ENCODE measurements at places on chromosomes 2 and 18.

DNA sequence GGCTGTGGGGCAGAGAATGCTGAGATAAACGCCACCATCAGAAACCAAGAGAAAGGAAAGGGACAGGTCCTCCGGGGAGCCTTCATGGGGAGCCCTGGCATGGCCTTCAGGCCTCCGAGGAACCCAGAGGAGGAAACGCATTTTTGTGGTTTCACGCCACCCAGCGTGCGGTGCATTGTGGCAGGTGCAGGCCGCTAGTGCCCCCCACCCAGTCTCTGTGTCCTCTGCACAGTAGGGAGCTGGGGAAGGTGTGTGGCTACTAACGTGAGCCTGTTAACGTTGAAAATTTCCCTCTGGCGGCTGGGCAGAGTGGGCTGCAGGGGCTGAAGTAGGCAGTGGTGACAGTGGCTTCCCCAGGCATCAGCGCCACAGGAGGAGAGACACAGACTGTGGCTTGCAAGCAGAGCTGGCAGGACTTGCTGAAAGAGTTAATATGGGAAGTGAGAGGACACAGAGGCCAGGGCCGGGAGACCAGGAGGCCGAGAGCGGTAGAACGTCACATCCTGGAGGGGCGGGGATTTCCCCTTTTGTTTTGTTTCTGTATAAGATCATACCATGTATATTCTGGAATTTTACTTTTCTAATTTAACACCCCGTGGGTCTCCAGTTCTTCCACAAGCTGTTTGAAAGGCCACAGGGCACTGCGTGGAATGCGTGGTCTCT, 166.9 kb downstream of the GBX2 start:
- DNase-seq = no peak

DNA sequence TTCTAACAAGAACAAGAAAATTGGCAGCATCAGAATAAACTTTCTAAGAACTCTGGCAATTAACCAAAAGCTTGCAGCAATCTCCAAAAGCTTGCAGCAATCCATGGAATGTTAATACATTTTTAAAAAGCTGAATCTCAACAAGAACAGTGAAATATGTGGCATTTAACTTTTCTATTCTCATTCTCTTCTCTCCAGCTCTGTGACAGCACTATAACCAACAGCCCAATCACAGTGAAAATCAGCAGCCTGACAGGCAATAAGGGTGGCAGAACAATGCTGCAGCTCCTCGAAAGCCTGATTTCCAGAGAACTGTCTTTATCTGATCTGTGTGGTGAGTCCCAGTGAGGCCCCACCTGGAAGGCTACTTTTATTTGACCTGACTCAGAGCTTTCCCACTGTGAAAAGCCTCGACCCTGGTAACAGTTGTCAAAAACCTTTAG, 60.0 kb downstream of the TMEM131 start:
- DNase-seq = peak; percentile 11

GRCh38 chr2:180520921-180521581, 459.4 kb upstream of the UBE2E3 start:
- DNase-seq = no peak

GRCh38 chr2:24332791-24333540, 27.4 kb downstream of the ITSN2 start:
- DNase-seq = no peak

DNA sequence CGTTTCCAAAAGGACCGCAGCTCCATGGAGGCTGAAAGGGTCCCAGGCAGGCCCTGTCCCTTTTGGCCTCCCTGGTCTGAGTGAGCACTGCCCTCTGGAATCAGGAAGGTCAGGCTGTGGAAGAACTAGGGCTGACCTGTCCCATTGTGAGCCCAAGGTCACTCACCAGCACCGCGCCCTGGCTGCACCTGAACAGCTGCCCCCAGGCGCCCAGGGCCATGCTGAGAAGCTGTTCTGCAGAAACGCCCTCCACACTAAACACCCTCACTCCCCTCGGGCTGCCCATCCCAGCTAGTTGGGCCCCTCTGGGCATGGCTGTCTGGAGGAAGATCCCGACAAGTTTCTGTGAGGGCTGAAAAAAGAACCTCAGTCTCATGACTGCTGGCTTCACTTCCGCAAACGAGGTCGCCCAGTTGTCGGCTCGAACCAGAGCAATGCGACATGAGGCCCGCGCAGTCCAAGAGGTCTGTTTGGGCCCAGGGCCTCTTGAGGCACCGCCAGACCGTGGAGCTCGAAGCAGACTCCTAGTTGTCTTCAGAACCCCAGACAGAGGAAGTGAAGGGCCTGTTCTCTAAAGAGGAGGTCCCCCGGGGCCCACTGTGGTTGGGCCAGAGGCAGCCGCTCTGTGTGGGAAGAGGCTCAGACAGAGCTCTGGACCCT, 64.4 kb downstream of the INPP5D start:
- no peak for DNase-seq

GRCh38 chr2:46909771-46910419, 5.7 kb downstream of the MCFD2 start:
- peak; percentile 8 for DNase-seq

DNA sequence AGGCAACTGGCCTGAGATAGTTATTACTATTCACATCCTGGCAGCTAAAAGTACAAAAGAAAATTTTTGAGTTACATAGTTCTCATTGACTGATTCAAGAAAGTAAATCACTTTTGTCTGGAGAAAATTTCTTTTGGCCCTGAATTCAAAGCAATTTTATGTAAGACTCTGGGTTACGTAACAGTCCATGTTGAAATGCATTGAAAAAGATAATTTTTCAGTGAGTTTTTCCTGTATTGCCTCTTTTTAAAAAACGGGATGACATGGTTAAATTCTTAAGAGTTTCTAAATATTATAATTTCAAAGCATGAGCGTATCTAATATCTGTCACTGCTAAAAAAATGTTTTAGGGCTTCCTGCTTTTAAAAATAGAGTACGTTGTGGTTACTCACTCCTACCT, 72.7 kb downstream of the ANKRD12 start:
- DNase-seq = no peak

DNA sequence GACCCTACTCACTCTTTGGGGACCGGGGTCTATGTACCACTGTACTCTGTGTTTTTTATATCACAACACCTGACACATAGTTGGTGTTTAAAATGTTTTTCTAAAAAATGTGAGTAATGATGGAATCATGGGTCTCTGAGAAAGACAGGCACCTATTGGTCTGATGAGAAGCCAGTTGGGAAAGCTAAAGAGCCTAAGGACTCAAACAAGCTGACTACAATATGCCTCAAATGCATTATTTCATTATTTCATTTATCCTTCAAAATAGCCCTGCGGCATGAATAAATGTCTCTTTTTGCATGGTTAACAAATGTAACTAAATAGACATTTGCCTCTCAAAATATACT, 102.9 kb upstream of the SCN1A start:
- DNase-seq = no peak

DNA sequence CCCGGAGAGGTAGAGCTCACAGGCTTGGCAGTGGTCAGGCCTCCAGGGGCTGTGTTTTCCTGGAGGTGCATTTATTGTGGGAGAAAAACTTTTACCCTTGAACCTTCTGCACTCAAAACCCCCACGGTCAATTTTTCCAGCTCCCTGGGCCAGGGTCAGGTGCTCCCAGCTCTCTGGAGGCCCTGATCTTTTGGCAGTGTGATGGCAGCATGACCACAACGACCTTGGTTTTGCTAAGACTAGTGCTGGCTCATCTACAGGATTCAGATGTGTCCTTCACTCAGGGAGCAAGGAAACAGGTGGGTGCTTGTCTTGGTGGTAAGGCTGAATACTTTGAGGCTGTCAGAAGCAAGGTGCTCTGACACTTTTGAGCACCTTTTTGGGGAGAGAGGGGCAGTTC, 92.3 kb downstream of the CCDC93 start:
- no peak for DNase-seq

DNA sequence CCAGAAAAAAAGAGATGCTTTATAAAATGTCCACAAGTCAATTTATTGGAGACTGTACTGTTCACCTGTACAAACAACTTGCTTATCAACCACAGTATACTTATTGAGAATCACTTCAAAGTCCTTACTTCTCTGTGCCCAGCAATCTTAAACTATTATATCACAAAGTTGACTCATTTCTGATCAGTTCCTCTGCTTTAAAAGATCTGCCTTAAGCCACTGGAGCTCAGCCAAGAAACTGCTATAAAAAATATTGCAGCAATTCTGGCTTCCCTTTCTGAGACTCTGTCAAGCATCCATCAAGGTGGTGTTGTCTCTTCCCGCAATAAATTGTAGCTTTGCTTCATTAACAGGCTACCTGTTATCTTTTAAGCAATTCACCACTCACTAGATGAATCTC, 375.2 kb upstream of the SPHKAP start:
- DNase-seq = no peak

GRCh38 chr2:37318401-37318800, 6.2 kb downstream of the PRKD3 start:
- DNase-seq = no peak

DNA sequence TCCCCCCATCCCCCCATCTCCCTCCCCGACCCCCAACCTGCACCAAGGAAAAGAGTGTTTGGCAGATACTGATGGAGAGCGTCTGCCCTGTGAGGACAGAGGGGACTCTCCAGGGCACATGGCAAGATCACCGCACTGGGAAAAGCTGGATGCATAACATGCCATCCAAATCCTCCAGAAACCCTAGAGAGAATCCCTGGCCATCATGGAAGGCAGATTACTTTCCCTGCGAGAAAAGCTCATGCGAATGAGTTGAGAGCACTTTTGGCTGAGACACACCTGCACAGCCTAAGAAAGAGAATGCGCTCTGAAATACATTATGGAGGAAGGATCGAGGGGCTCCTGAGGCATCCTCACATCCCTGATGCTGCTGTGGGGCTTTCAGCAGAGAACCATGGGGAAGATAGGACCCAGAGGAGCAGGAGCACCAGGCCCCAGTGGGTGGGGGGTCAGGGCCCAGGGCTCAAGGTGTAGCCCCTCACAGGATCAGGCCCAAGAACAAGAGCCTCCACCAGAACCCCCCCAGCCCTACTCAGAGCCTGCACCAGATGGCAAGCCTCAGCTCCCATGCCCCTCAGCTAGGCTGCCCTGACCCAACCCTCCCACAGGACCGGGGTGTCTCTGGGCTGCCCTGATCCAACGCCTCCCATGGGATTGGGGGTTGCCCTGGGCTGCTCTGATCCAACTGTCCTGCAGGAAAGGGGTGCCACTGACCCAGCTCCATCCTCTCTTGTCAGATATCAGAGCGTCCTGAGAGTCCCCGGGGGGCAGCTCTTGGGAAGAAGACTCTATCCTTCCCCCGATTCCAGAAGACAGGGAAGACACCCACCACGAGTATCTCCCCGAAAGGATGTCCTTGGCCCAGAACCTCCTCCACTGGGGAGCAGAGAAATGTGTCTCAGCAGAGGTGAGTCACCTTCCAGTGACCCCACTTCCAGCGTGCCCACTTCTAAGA, 153.4 kb downstream of the NDUFA10 start:
- DNase-seq = no peak

DNA sequence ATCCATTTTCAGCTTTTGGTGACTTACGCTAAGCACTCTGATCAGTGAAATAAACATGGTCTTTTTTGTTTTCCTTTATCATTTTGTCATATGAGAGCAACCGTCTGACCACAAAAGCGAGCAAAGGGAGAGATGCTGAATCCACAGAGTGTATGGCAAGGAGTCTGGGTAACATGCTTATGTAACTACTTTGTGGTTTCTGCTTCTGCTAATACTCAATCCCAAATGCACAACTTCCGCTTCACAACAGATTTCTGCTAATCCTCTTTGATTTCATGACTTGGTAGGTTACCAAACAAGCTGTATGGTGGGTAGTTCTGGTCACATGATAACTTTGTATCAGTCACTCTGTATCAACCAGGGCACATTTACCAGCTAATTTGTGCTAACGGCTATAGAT, 908.4 kb upstream of the CRIM1 start:
- no peak for DNase-seq

- DNase-seq = no peak
Observed at GRCh38 chr2:211144078-211144477, 587.7 kb downstream of the CPS1 start.

GRCh38 chr2:159804941-159805340, 6.9 kb upstream of the CD302 start:
- no peak for DNase-seq

GRCh38 chr2:177334940-177335543, 57.5 kb upstream of the AGPS start:
- no peak for DNase-seq

DNA sequence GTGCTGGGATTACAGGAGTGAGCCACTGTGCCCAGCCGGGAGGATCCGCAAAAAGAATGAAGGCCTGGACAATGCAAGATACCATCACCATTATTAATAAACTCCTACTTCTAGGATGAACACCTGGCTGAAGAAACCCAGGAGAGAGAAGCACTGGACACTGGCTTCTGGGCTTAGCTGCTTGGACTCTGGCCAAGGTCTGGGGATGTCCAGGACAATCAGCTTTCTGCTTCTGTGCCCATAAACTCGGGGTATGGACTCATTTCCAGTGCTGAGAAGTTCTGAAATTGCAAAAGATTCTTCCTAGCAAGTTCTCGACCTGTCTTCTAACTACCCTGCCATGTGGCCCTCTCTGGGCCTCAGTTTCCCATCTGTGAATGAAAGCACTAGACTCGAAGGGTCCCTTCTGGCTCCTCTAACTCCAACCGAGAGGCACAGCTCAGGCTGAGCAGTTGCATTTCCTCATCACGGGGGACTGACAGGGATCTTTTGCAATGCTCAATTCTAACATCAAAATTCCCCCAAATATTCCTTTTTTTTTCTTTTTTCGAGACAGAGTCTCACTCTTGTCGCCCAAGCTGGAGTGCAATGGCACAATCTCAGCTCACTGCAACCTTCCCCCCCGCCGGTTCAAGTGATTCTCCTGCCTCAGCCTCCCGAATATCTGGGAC, 2.4 kb upstream of the SH2D6 start:
- no peak for DNase-seq

- DNase-seq = no peak
Observed at GRCh38 chr2:240304746-240305161, 130.7 kb upstream of the GPC1 start.

DNA sequence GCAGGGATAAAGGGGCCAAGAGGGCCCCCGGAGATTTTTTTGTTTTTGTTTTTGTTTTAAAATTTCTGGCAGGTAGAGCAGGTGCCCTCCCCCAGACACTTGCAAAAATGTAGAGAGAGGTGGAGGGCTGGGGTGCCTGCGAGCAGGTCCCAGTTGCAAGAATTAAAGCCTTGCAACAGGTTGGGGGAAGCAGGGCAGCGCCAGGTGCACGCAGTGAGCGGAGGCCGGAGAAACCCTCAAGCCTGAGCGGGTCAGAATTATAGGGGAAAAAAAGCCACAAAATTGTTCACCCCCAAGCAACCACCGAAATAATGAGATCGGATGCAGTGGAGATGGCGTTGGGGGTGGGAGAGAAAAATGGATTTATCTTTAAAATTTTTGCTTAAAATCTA, 527 bp downstream of the IGFBP5 start:
- DNase-seq = no peak
